Airway epithelial cell (primary cell): ENCODE measurements at places on chromosomes 6 and 20. TPM values are rescaled to one million over a fixed set of nuclear protein-coding genes. Genes with fewer than 3 reads are reported as not detected.

ZNF311 gene
- 0.92 and 1.1 TPM in 2 replicates for total RNA-seq

SLC18B1 gene
- 9.7 and 10.2 TPM in 2 replicates for total RNA-seq

FUT9 gene
- total RNA-seq: not detected in 2 replicates

PARD6B gene
- 2.0 and 4.3 TPM in 2 replicates for total RNA-seq

LY6G6D gene
- total RNA-seq: not detected in 2 replicates

RIPOR3 gene
- total RNA-seq: 0.05 and 0.56 TPM in 2 replicates

LAMA2 gene
- total RNA-seq: 0.37 and 0.49 TPM in 2 replicates

MAP3K5 gene
- total RNA-seq: 8.8 and 8.9 TPM in 2 replicates

SIRPD gene
- not detected in 2 replicates for total RNA-seq

PSORS1C1 gene
- total RNA-seq: 0.37 and 1.7 TPM in 2 replicates

F13A1 gene
- total RNA-seq: 0.05 TPM in 1 of 2 replicates, not detected in the other

PRDM13 gene
- total RNA-seq: not detected in 2 replicates

MCM3 gene
- 83.5 and 86.6 TPM in 2 replicates for total RNA-seq

AGPAT4 gene
- 3.7 and 5.6 TPM in 2 replicates for total RNA-seq

HTR1E gene
- not detected in 2 replicates for total RNA-seq

FILIP1 gene
- total RNA-seq: 0.07 TPM in 1 of 2 replicates, not detected in the other

SPTLC3 gene
- total RNA-seq: 4.6 and 7.1 TPM in 2 replicates

GNMT gene
- total RNA-seq: not detected in 2 replicates

B3GALT4 gene
- total RNA-seq: 8.2 and 8.7 TPM in 2 replicates

LTB gene
- total RNA-seq: 0.85 and 1.5 TPM in 2 replicates

FOXC1 gene
- 7.9 and 11.6 TPM in 2 replicates for total RNA-seq

MAS1 gene
- not detected in 2 replicates for total RNA-seq

MEI4 gene
- total RNA-seq: not detected in 2 replicates

OR12D3 gene
- not detected in 2 replicates for total RNA-seq

SOX4 gene
- total RNA-seq: 18.0 and 26.9 TPM in 2 replicates

ANGPT4 gene
- total RNA-seq: not detected in 2 replicates

NOX3 gene
- total RNA-seq: not detected in 2 replicates

CST2 gene
- total RNA-seq: not detected in 2 replicates

ADGRB3 gene
- total RNA-seq: not detected in 2 replicates

AKAP12 gene
- 7.0 and 8.6 TPM in 2 replicates for total RNA-seq

WFDC5 gene
- total RNA-seq: 0.56 and 1.2 TPM in 2 replicates

ME1 gene
- total RNA-seq: 29.6 and 34.1 TPM in 2 replicates

ARG1 gene
- total RNA-seq: not detected in 2 replicates

CNKSR3 gene
- total RNA-seq: 3.2 and 3.9 TPM in 2 replicates

RNF182 gene
- total RNA-seq: 0.07 TPM in 1 of 2 replicates, not detected in the other

NR2E1 gene
- not detected in 2 replicates for total RNA-seq

SLPI gene
- total RNA-seq: 466 and 502 TPM in 2 replicates
